Esophagus muscularis mucosa (tissue), 4 donors: ENCODE measurements at places on chromosomes 6 and 20. TPM values are rescaled to one million over a fixed set of nuclear protein-coding genes. Genes with fewer than 3 reads are reported as not detected.
A peak's percentile ranks its signal among the peaks of the same experiment; 100 is the strongest.

Gene PAX1
- total RNA-seq = not detected

Gene PRR18
- total RNA-seq = not detected

Gene PACSIN1
- total RNA-seq = 2.3 TPM

Gene DNAH8
- not detected for total RNA-seq

Gene FAM184A
- total RNA-seq = 9.9 TPM

DNA sequence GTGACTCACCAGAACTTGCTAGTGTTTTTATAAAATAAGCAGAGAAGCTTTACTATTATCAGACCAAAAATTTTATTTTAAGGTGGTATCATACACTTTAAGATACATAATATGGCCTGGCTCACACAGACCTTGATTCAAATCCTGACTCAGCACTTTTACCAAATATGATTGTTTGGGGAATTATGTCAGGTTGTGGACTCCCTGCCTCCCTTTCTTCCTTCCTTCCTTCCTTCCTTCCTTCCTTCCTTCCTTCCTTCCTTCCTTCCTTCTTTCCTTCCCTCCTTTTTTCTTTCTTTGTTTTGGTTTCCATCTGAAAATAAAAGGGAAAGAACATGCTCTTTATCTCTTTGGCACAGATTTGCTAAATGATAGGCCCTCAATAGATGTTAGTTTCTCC is 186.0 kb upstream of the MMS22L start:
- H3K27me3 ChIP-seq = no peaks in the 10 kb centered on the region
- no peak overlapping the region for H3K27ac ChIP-seq
- H3K4me3 ChIP-seq = no peak overlapping the region
- DNase-seq = no peak
- H3K4me1 ChIP-seq = no peaks in the 10 kb centered on the region

- H3K36me3 ChIP-seq = no peaks in the 10 kb centered on the region
- H3K27me3 ChIP-seq = no peaks in the 10 kb centered on the region
- H3K27ac ChIP-seq = no peak overlapping the region
- no peak overlapping the region for H3K4me3 ChIP-seq
- no peaks in the 10 kb centered on the region for H3K4me1 ChIP-seq
- no peak for DNase-seq
Measured at GRCh38 chr20:57140416-57140965, 126.0 kb downstream of the BMP7 start.

GRCh38 chr6:29651413-29652197 is 5.3 kb upstream of the MOG start:
- H3K36me3 ChIP-seq = no peaks in the 10 kb centered on the region
- DNase-seq = no peak
- H3K4me3 ChIP-seq = no peak overlapping the region
- no peak overlapping the region for H3K27ac ChIP-seq
- no peaks in the 10 kb centered on the region for H3K27me3 ChIP-seq
- H3K4me1 ChIP-seq = peaks cover 33% of the 10 kb centered on the region

DNA sequence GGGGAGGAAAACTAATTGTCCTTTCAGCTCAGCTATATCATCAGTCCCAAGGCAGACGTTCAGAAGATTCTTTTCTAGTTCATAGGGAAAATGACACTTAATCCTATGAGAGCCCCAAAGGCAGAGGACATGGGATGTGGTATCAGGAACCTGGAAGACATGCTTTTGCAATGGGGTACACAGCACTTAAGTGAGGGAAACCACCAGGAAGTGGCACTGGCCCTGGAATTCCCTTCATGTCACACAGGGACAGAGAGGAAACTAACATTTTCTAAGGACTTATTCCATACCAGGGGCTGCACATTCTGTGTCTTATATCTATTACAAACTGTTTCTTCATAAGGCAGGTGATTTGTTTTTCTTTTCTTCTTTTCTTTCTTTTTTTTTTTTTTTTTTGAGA is 28.2 kb downstream of the VPS52 start:
- no peaks in the 10 kb centered on the region for H3K27me3 ChIP-seq
- H3K27ac ChIP-seq = no peak overlapping the region
- H3K4me1 ChIP-seq = peaks cover 9% of the 10 kb centered on the region
- no peaks in the 10 kb centered on the region for H3K36me3 ChIP-seq

GRCh38 chr20:54266844-54267243 is 59.0 kb downstream of the PFDN4 start:
- H3K36me3 ChIP-seq = no peaks in the 10 kb centered on the region
- DNase-seq = no peak
- no peak overlapping the region for H3K27ac ChIP-seq
- no peak overlapping the region for H3K4me3 ChIP-seq
- H3K4me1 ChIP-seq = no peaks in the 10 kb centered on the region
- no peaks in the 10 kb centered on the region for H3K27me3 ChIP-seq

DNA sequence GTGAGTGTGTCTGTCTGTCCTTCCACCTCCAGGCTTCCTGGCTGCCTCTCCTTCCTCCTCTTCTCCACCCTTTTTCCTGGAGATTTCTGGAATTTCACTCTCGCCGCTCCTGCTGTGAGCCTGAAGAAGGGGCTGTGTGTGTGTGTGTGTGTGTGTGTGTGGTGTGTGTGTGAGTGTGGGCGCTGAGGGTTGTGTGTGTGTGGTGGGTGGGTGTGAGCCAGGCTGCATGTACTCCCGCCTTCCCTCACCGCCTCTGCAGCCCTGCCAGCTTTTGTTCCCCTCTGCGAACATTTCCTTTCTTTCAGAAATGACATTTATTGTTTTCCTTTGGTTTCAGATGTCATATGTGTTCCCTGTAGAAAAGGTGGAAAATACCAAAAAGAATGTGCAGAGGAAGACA is 76.0 kb downstream of the SRC start:
- H3K4me3 ChIP-seq = no peak overlapping the region
- no peak for DNase-seq
- no peaks in the 10 kb centered on the region for H3K27me3 ChIP-seq

DNA sequence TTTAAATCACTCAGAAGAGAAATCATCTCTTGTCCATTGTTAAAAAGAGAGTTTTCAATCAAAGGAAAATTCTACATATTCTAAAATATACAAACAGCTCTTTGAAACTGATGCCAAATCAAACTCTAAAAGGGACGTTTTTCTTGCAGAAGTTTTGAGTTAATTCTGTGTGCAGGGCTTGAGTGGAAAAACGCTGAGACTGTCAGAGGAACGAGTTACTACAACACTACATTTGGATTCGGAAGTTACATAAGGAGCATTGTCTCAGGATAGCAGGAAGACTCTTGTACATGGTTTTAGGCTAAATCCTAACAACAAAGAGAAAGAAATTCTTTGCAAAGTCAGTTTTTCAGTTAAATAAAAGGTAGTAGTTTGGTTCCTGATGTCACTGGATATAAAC is 155.7 kb upstream of the SUPT3H start:
- H3K27ac ChIP-seq = no peak overlapping the region
- no peak for DNase-seq
- H3K36me3 ChIP-seq = no peaks in the 10 kb centered on the region
- H3K4me3 ChIP-seq = peak overlapping the region; percentile 12
- no peaks in the 10 kb centered on the region for H3K27me3 ChIP-seq

DNA sequence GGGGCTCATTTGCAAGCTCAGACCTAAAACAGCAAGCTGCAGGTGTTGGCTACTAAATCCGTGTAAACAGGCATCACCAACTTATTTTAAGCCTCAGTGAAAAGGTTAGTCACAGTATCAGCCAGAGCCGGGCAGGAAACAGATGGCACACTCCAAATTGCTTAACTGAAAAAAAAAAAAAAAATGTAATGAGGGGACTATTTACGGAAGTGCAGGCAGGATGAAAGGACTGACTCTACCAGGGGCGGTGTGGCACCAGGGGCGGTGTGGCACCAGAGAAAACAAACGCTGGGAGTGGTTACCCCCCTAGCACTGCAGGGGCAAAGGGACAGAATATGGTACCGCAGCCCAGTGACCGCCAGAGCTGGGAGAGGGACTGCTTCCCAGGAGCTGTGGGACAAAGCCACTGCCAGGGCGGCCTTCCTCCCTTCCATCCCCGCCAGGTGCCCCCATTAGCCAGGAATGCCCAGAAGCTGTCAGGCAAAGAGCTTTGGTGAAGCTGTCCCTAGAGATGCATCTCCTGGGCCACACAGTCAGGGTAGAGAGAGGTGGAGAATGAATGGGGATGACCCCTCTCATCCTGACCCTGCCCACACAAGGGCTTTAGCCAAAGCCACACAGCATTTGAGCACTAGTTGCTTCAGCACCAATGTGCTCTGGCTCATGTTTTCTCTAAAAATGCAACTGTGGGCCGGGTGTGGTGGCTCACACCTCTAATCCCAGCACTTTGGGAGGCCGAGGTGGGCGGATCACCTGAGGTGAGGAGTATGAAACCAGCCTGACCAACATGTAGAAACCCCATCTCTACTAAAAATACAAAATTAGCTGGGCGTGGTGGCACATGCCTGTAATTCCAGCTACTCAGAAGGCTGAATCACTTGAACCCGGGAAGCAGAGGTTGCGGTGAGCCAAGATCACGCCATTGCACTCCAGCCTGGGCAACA is 39.6 kb upstream of the GFOD1 start:
- no peaks in the 10 kb centered on the region for H3K27me3 ChIP-seq
- H3K4me1 ChIP-seq = peaks cover 10% of the 10 kb centered on the region
- no peaks in the 10 kb centered on the region for H3K36me3 ChIP-seq
- no peak for DNase-seq

GRCh38 chr20:7716286-7716972 is 223.8 kb downstream of the HAO1 start:
- H3K4me1 ChIP-seq = no peaks in the 10 kb centered on the region
- no peaks in the 10 kb centered on the region for H3K27me3 ChIP-seq
- no peak for DNase-seq
- H3K36me3 ChIP-seq = no peaks in the 10 kb centered on the region

DNA sequence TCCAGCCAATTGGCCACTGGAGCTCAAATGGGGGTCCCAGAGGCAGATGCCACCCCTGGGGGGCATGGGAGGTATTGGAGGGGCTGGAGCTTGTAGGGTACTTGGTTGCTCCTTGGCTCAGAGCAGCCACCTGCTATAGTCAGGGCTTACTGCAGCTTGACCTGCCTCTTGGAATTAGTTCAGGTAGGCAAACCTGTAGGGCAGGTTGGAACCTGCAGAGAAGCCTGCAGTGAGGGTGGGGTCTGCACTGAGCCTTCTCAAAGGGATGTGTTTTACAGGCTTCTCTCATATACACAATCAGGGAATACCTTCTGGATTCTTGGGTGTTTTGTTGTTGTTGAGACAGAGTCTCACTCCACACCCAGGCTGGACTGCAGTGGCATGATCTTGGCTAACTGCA is 94.2 kb upstream of the MYL9 start:
- no peak for DNase-seq
- H3K36me3 ChIP-seq = no peaks in the 10 kb centered on the region
- no peaks in the 10 kb centered on the region for H3K27me3 ChIP-seq

DNA sequence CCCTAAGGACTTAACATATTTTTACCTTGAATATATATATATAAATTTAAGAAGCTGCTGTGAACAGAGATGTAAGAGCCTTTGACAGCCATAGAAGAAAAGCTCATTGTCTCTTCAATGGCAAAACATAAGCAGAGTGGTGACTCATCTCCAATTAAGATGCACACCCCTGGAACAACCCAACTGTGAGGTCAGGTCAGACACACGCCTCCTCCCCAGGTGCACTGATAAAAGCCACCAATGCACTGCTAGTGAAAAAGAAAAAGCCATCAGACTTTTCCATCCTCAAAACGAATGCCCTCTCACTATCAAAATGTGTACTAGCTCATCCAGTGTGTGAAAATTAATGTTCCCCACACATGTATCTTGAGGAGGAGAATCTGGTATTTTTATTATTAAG is 100.1 kb downstream of the SMLR1 start:
- DNase-seq = no peak
- H3K27ac ChIP-seq = no peak overlapping the region
- peaks cover 9% of the 10 kb centered on the region for H3K4me1 ChIP-seq
- H3K36me3 ChIP-seq = peaks cover 7% of the 10 kb centered on the region
- no peaks in the 10 kb centered on the region for H3K27me3 ChIP-seq

- H3K4me3 ChIP-seq = no peak overlapping the region
- H3K36me3 ChIP-seq = peaks cover 28% of the 10 kb centered on the region
- peaks cover 17% of the 10 kb centered on the region for H3K4me1 ChIP-seq
Measured at GRCh38 chr6:32074996-32075532, 34.1 kb downstream of the TNXB start.

DNA sequence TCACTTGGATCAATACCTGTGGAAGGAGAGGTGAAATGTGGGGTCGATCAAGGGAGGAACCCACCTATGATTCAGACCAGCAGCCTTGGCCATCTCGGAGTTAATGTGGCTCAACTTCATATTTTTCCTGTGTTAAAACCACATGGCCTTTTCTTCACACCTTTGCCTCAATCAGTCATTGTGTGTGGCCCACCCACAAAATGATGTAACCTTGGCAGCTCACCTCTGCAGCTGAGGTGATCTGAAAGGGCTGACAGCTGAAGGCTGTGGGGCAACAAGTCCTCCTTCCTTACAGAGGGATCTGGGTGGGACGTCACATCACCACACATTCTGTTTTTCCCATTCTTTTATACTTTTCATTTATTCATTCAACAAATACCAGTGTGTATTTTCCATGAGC is 357.1 kb upstream of the HSF2 start:
- no peak overlapping the region for H3K4me3 ChIP-seq
- no peaks in the 10 kb centered on the region for H3K27me3 ChIP-seq
- peak overlapping the region; percentile 72 for H3K27ac ChIP-seq
- peaks cover 46% of the 10 kb centered on the region for H3K4me1 ChIP-seq
- no peak for DNase-seq
- no peaks in the 10 kb centered on the region for H3K36me3 ChIP-seq

GRCh38 chr20:36501367-36502006 is 39.8 kb upstream of the MYL9 start:
- peaks cover 26% of the 10 kb centered on the region for H3K4me1 ChIP-seq
- H3K36me3 ChIP-seq = peaks cover 48% of the 10 kb centered on the region
- H3K27ac ChIP-seq = no peak overlapping the region
- no peak for DNase-seq
- H3K4me3 ChIP-seq = no peak overlapping the region

- H3K4me1 ChIP-seq = no peaks in the 10 kb centered on the region
- no peak overlapping the region for H3K27ac ChIP-seq
- peak; percentile 45 for DNase-seq
- H3K36me3 ChIP-seq = no peaks in the 10 kb centered on the region
- H3K4me3 ChIP-seq = no peak overlapping the region
- no peaks in the 10 kb centered on the region for H3K27me3 ChIP-seq
Measured at GRCh38 chr6:46052479-46052878, 36.8 kb upstream of the CLIC5 start.

GRCh38 chr6:106094964-106095335 is 8.8 kb downstream of the PRDM1 start:
- no peak overlapping the region for H3K27ac ChIP-seq
- H3K27me3 ChIP-seq = peaks cover 55% of the 10 kb centered on the region
- H3K4me1 ChIP-seq = peaks cover 12% of the 10 kb centered on the region
- no peak for DNase-seq
- H3K36me3 ChIP-seq = no peaks in the 10 kb centered on the region

GRCh38 chr6:19771753-19772336 is 65.3 kb upstream of the ID4 start:
- DNase-seq = no peak
- no peaks in the 10 kb centered on the region for H3K4me1 ChIP-seq
- H3K27ac ChIP-seq = no peak overlapping the region
- no peaks in the 10 kb centered on the region for H3K27me3 ChIP-seq

- DNase-seq = no peak
- H3K27ac ChIP-seq = peak overlapping the region; percentile 28
- H3K27me3 ChIP-seq = no peaks in the 10 kb centered on the region
- H3K4me3 ChIP-seq = no peak overlapping the region
- peaks cover 59% of the 10 kb centered on the region for H3K4me1 ChIP-seq
- H3K36me3 ChIP-seq = no peaks in the 10 kb centered on the region
Measured at GRCh38 chr20:3404402-3404801, 3.1 kb downstream of the DNAAF9 start.
